ENCODE measurements at places on chromosomes 5 and 9.

DNA sequence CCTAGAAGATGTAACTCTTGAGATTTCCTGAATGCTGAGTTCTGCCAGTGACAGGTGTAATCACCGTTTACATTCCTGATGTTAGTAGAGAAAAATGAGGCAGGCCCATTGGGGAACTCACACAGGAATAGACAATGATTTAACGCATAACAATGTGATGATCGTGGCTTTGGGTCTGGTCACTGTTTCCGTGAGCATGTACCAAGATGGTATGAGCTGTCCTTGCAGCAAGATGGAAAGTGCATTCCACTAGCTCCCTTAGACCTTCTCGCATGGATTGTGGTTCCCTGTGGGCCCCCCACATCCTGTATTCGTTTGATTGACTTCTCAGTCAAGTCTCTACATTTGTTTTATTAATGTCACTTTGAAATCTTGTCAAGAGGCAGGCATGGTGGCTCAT, 124.0 kb upstream of the DAP start:
- no peak for DNase-seq

DNA sequence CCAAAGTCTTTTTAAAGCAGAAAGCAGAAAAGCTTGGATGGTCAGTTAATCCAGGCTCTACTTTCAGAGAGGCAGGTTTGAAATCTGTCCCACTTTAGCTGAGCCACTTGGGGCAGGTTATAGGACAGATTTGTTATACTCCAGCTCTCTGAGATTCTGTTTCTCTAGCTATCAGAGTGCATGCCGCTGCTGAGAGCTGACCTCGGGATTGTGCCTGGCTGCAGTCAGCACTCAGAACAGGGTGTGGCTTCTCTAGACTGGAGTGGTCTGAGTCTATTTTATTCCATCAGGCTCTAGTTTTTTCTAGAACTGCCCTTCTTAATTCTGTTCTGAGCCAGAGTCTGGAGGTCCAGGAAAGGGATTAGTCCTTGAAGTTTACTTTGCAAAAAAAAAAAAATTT, 67.7 kb downstream of the NDFIP1 start:
- DNase-seq, result no peak

- DNase-seq, result no peak
Measured at GRCh38 chr5:141236516-141237313, 8.5 kb upstream of the PCDHB15 start.

DNA sequence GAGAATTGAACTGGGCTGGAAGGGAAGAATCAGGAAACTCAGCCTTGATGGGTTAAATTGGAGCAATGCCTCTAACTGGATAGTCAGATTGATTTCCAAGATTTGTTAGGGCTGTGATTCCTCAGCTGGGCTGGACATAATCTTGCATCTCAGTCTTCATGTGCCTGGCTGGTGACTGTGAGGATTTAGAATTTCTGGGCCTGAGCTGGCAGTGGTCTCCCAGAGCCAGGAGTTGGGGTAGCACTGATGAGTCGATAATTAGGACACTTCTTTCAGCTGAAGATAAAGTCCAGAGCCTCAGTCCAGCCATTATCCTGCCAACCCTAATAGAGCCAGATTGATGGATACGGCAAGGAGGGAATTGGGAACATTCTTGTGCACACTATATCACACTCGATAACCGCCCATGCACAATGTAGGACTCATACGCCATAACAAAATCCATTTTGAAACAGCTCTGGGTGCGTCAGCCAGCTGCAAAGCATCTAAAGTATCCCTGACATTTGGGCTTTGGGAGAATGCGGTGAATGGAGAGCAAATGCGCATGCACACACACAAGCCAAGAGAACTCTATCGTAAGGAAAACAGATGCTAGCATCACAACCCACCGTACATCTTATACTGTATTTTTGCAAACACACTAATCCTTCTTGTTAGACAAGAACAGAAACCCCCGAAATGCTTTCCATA, 405.1 kb upstream of the KLF4 start:
- no peak for DNase-seq

DNA sequence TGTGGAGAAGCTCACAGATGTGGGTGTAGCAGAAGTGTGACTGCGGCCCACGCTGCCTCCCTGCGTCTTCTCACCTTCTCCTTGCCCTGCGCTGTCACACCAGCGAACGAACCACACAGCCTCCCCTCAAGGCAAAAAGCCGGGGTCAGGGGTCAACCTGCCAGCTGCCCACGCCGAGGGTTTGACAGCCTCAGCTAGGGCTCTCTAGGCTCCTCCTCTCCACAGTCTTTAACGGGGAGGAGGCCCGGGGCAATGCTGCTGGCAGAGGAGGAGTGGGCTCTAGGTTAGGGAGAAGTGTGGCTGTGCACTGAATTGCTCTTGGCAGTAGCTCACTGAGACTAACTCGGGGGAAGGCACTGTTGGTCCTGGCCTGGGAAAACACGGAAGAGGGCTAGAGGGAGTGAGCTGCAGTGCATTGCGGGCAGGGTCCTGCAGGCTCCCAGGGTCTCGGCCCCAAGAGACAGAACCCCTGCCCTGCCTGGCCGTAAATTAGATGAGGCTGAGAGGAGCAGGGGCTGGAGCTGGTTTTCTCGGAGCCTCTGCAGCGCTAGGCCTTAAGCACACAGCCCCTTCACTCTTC, 4.2 kb upstream of the TRIM52 start:
- no peak for DNase-seq

GRCh38 chr5:98774192-98775033, 950 bp downstream of the RGMB start:
- peak; percentile 82 for DNase-seq

GRCh38 chr9:108811944-108812343, 43.8 kb downstream of the ACTL7B start:
- no peak for DNase-seq

DNA sequence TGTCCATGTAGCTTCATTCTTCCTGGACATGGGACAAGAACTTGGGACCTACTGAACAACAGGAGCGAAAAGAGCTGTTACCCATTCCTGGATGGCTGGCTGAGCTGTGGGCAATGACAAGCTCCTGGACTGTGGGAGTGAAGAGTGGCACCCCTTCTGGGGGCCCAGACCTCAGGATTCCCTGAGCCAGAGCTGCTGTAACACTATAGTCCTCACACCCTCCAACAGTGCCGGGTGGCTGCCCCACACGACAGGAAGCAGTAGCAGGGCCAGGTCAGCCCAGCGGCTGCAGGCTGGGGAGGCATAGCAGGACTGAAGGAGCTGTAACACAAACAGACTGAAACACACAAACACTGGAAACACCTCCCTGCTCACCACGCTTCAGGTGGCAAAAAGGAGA, 169.7 kb upstream of the IRX2 start:
- no peak for DNase-seq

GRCh38 chr5:156142867-156143266, 184.1 kb upstream of the SGCD start:
- DNase-seq, result no peak

- peak; percentile 92 for DNase-seq
Measured at GRCh38 chr9:105064248-105065097, 136.5 kb upstream of the ABCA1 start.

DNA sequence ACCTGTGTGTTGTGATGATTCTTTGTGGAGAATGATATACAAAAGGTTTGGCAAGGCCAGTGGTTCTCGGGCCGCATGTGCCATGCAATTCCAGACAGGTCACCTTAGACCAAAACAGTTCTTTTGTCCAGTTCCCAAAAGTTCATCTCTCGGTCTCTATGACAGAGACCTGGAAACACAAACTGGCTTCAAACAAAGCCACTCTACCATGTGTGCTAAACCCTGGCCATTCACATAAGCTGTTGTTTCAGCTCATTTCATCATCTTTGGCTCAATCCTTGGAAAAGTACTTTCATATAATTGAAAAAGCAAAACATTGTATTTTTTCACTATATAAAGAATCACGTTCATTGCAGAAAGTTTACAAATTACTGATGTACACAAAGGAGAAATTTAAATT, 210.5 kb upstream of the SEMA6A start:
- peak; percentile 0 for DNase-seq

- DNase-seq, result no peak
Measured at GRCh38 chr5:42494414-42494813, 71.2 kb downstream of the GHR start.

GRCh38 chr5:45385321-45386058, 310.7 kb downstream of the HCN1 start:
- DNase-seq, result no peak

- peak; percentile 33 for DNase-seq
Measured at GRCh38 chr5:15620501-15620900, 120.5 kb downstream of the FBXL7 start.

- no peak for DNase-seq
Measured at GRCh38 chr5:152188251-152188650, 216.8 kb downstream of the NMUR2 start.

DNA sequence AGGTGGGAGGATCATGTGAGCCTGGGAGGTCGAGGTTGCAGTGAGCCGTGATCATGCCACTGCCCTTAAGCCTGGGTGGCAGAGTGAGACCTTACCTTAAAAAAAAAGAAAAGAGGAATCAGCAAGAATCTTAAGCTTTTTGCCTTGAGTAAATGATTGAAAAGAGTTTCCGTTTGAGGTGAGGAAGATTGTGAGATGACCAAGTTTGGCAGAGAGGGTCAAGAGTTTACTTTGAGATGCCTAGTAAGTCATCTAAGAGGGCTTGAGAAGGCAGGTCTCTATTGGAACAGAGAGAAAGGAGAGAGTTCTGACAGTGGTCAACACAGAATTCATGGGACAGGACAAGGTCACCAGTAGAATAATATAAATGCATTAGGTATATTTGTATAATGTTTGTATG, 572.1 kb downstream of the TLE4 start:
- no peak for DNase-seq

DNA sequence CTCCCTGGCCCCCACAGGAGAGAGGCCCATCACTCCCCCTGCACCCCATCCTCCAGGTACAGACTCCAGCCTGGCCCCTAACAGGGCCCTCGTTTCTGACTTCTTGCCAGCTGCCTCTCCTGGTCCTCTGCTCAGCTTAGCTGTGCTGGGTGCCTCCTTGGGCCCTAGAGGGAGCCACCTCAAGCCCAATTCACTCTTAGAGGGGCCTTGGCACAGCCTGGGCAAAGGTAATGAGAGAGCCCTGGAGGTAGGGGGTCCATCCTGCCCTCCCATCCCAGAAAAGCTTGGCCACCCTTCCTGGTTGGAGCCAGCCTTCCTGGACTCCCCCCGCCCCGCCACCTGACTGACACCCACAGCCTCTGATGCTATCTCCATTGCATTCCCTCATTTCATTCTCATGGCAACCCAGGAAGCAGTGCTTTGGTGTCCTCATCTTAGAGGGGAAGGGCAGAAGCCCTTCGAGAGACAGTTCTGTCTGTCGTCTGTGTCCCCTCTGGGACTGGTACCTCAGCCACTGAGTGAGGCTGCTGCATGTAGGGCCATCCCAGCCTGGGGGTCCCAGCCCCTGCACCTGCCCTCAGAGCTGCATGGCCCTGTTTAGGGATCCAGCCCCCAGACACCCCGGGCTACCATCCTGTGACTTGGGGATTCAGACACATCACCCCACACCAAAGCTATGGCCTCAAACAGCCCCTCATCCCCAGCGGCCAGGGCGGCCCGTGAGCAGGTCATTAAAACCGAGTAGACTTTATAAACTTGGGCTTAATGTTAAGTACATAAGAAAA, 95.5 kb downstream of the BARX1 start:
- DNase-seq, result no peak

GRCh38 chr9:75120686-75121085, 32.4 kb downstream of the OSTF1 start:
- DNase-seq, result peak; percentile 39

DNA sequence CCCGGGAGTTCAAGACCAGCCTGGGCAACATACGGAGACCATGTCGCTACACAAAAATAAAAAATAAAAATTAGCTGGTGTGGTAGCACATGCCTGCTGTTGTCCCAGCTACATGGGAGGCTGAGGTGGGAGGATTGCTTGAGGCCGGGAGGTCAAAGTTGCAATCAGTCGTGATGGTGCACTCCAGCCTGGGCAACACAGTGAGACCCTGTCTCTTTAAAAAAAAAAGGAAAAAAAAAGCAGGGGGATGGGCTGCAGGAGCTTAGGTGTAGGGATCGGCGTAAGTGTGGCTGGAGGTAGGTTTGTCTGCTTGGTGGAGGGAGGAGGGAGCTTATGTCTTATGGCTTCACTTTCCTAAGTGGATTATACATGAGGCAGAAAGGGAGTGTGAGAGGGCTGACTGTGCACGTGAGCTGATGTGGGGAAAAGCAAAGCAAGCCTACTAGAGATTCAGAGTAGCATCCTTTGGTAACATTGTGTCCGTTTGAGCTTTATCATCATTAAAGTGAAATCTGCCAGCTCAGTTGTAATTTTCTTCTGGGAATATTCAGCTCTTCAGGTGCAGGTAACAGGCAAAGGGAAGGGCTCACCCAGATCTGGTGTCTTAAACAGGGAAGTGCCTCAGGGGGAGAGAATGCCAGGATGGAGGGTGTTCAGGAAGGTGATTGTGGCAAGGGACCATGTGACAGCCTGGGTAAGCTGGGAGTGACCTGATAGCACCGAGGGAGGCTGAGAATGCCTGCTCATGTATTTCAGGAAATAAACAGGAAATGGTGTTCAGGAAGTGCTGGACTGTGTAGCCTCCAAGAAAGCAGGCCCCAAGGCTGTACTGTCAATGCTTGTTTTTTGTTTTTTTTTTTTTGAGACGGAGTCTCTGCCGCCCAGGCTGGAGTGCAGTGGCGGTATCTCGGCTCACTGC, 17.6 kb upstream of the SETX start:
- DNase-seq, result peak; percentile 51

DNA sequence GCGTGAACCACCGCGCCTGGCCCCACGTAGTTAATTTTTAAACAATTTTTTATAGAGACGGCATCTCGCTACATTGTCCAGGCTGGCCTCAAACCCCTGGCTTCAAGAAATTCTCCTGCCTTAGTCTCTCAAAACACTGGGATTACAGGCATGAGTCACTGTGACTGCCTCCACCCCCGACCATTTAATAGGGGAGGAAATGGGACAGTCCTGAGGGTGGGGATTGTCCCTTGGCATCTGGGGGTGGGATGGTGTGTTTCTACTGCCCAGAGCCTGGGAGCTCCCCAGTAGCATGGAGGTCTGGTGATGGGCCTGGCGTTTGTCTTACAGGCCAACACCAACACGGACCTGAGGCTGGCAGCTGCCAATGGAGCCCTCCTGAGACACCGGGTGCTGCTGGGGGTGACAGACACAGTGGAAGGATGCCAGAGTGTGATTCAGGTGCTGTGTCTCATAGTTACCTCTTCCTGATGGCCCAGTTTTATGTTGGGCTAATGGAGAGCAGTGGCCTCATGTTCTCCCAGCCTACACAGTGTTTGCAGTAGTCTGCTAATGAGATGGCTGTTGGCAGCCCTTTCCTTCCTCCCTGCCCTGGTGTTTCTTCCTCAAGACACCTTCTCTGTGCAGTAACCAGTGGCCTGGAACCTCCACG, 22.5 kb downstream of the TMEM268 start:
- no peak for DNase-seq

All from OCI-M1 (cell line).